ENCODE measurements at places on chromosomes 6 and 20.
A peak's percentile ranks its signal among the peaks of the same experiment; 100 is the strongest.

DNA sequence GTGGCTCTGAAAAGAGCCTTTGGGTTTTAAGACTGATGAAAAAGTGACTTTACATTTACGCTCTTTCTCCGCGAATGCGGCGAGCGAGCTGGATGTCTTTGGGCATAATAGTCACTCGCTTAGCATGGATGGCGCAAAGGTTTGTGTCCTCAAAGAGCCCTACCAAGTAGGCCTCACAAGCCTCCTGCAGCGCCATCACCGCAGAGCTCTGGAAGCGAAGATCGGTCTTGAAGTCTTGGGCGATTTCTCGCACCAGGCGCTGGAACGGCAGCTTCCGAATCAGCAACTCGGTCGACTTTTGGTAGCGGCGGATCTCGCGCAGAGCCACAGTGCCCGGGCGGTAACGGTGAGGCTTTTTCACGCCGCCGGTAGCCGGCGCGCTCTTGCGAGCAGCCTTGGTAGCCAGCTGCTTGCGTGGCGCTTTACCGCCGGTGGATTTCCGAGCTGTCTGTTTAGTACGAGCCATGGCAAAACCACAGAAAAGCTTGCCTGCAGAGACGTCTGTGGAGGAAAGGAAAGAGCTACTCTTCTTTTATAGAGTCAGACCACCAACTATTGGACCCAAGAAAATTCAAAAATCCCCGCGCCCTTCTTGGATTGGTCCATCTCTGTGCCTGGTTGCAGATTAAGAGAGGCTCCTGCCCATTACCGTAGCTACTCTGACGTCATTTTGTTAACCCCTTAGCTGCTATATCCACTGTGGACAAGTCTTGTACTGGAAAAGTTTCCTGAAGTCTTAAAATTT is 55.5 kb upstream of the HFE start:
- DNase-seq, result peak; percentile 99

GRCh38 chr20:63846128-63846771 is 15.0 kb upstream of the ABHD16B start:
- DNase-seq, result peak; percentile 46

DNA sequence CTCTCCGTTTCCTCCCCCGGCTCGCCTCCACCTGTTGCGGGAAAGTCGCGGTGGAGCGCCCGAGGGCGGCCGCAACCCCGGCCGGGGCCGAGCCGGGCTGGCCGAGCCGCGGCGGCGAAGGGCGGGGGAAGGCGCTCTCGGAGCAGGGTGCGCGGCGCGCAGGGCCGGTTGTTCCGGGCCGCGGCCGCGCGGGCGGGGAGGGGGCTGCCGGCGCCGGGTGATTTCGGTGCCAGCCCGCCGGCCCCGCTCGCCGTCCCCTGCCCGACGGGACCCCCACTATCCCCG is 235 bp downstream of the MAP7 start:
- DNase-seq, result no peak

DNA sequence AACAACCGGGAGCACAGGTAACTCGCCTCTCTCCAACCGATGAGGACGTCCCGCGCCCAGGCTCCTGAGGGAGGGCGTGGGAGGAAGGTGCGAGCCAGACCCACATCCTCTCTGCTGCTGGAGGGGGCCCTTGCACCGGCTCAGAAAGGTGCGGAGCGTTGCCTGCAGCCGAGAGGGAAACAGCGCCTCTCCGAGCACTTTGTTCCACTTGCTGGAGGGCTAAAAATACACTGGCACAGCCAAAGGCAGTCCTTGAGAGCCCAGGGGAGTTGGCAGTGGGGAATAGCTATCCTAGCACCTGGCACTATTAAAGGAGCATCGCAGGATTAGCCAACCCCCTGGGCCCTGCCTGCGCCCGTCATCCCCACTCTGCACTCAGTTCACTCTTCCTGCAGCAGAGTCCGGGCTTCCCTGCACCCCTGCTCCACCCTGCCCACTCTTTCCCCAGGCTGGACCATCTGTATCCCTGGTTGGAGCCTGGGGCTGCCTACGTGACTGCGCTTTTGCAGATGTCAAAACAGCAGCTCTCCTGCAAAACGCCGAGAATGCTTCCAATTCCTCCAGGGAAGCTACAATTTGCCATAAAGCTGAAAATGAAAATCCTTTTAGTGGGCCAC is 108.9 kb downstream of the SNX5 start:
- DNase-seq, result no peak

GRCh38 chr6:105294129-105294528 is 108.8 kb downstream of the PREP start:
- no peak for DNase-seq

DNA sequence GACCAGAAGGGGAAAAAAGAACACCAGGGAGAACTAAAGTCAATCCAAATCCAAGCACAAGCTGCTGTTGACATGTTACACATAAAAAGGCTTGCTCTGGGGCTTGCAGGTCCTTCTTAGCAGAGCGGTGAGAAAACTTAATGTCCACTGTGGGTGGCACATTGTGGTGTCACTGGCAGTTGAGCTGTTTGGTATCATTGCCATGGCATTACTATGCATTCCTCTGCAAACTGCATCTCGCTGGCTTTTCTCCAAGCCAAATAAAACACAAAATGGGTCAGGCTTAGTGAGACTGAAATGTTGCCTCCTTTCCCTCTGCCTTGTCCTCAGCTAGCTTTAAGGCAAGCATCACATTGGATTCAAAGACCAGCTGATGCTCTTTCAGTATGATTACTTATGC is 40.9 kb downstream of the LY86 start:
- DNase-seq, result no peak

DNA sequence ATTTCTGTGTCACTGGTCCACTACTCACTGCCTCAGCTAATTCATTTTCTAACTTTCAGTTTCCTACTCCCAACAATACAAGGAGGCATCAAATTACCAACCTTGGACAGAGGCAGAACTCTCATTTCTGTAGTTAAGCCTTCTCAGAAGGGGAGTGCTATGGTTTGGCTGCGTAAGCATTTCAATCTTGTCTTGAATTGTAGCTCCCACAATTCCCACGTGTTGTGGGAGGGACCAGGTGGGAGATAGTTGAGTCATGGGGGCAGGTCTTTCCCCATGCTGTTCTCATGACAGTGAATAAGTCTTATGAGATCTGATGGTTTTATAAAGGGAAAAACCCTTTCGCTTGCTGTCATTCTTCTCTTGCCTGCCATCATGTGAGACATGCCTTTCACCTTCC is 22.9 kb downstream of the HLA-DRA start:
- DNase-seq, result no peak

GRCh38 chr6:158599635-158600034 is 39.7 kb downstream of the TMEM181 start:
- DNase-seq, result no peak

GRCh38 chr6:7142918-7143475 is 35.2 kb downstream of the RREB1 start:
- no peak for DNase-seq

- DNase-seq, result peak; percentile 98
Measured at GRCh38 chr6:10886691-10887502, at the start of gene SYCP2L. SYCP2L (plus strand) TSS chr6:10887052; CDS start chr6:10887127, 75 bp downstream.

DNA sequence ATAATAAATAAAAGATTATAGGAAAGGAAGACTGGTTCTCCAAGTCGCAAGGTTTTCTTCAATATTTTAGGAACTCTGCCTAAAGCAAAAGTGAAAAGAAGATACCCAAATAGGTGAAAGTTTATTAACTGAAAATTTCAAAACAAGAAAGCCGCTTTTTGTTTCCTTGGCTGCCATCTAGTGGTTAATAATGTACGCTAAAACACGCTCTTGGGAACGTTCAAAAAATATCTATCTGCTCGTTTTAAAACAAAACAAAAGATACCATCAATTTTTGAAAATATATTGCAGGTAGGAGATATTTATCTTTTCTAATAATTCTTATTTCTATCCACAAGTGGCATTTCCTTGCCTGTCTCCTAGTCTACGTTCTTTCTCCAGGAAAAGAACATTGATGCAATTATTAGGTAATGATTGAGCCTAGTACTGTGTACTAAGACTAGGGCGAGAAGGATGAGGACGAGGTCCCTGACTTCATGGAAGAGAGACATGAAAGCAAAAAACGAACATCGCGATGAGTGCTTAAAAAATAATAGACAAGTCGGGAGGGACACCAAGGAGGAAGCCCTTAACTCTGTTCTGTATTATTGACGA is 97.2 kb downstream of the SPTLC3 start:
- DNase-seq, result peak; percentile 40

DNA sequence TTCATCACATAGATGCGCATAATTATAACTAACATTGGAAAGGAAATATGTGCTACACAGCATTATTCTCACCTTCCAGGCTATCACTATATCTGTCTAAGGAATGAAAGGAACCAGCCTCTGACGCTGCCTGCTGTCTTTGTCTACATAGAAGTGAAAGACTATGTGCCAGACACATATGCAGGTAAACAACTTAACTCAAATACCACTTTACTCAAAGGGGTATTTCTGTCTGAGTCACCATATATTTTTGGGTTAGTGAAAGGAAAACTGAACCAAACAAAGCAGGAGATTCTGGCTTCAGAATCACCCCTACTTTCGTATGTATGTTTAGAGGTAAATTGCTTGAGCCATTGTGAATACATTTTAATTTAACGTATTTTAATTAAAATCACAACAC is 328.6 kb upstream of the PLCB4 start:
- no peak for DNase-seq

- no peak for DNase-seq
Measured at GRCh38 chr6:151071295-151071694, 168.5 kb upstream of the AKAP12 start.

GRCh38 chr6:29745855-29746449 is 22.7 kb downstream of the HLA-F start:
- DNase-seq, result no peak

DNA sequence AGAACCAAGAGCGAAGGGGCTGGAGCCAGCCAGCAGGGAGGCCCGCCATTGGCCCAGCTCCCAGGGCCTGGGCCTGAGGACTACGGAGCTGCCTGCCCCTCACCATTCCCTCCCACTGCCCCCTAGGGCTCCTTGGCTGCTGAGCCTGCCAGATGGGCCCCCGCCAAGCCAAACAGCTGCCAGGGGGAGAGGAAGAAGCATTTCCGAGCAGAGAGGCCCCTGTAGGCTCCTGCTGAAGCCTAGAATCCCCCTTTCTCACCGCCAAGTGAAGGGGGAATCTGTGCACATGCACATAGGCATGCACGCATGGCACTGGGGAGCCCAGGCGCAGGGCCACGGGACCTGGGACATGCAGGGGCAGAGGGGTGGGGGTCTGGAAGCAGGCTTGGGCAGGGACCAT is 28.5 kb upstream of the MRPS18A start:
- DNase-seq, result no peak

GRCh38 chr6:37244430-37245310 is 12.9 kb upstream of the TBC1D22B start:
- peak; percentile 46 for DNase-seq

DNA sequence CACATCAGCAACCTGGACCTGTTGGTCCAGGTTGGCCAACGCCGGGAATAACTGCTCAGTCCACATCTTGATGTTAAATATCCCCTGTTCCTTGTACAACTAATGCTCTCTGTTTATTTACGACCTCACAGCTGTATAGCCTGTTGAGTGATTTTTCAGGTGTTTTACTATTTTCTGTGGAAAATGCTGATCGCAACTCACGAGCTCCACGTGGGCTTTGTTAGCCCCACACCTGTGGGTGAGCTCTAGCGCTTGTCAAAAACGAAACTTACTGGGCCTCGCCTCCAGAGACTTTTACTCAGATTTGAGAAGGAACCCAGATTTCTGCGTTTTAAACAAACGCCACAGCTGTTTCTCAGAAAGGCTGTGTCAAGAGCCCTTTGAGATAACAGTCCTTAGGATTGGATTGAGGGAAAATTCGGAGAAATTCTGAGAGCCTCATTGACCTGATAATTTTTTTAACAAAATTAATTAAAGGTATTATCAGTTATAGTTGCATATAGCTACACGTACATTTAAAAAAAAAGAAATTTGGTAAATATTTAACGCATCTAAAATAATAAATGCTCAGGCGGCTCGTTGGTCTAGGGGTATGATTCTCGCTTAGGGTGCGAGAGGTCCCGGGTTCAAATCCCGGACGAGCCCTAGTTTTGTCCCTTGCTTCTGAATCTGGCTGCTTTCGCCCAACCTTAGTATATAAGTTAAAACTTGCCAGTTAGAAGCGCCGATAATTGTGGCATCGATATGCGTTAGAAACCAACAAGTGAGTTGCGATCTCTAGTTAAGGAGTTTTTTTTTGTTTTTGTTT is 16.7 kb downstream of the HMGN4 start:
- peak; percentile 81 for DNase-seq

DNA sequence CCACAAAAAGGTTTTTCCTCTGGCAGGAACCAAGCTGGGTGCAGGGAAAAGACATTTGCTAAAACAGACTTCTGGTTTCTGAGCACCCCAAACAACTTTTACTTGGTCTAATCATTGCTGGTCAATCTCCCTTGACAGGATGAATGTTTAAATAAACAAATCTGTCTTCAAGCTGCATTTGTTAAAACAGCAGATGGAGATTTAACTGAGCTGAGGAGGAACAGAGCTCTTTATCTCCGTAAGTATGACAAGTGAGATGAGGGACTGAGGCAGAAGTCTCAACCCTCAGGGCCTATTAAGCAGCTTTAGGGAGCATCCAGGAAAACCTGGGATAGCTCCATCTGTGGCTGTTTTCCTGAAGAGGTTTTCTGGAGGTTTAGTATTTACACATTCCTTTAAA is 40.6 kb downstream of the NINL start:
- DNase-seq, result no peak

DNA sequence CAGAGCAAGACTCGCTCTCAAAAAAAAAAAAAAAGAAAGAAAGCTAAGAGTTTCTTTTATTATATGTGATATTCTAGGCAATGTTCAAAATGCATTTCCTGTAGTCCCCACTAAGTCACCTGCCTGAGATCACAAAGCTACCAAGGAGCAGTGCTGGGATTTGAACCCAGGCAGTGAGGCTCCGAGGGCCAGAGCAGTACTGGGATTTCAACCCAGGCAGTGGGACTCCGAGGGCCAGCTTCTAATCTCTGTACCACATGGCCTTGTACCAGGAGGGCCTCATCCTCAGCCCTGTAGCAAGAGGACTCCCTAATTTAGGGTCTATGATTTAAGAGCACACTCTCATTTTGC is 39.7 kb downstream of the ZMYND8 start:
- no peak for DNase-seq

DNA sequence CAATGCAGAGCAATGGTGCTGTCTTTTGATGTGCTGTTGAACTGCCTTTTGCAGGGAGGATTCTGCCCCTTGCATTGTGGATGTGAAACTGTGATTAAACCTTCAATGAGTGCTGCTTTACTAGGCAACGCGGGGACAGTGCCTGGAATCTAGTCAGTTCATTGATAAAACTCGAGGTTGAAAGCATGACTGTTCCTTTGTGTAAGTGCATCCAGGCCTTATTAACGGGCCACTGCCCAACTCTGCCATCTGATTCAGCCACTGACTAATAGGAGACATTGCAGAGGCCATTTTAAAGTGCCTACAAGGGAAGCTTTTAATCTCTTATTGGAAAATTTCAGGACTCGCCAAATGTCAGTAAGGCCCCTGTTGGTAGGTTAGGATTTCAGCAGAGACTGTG is 49.3 kb downstream of the SLC35F1 start:
- no peak for DNase-seq

DNA sequence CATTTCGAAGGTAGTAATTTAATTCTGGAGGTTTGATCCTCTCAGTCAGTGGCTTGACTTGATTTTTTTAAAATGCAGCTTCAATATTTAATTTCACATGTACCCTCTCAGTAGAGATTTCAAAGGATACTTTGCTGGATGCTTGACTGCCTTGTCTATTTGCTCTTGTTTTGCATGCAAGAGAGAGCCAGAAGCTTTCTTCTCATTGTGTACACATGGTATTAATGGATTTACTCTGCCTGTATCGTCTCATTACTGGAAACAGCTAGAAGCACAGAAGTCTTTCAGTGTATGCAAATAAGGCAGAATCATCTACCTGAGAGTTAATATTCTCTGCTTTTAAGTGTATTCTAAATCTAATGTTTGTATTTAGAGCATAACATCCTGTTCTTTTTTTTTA is 84.3 kb upstream of the FOXO3 start:
- no peak for DNase-seq

GRCh38 chr6:125157725-125158124 is 4.2 kb downstream of the TPD52L1 start:
- DNase-seq, result no peak
